ENCODE measurements at places on chromosomes 5 and 9.

DNA sequence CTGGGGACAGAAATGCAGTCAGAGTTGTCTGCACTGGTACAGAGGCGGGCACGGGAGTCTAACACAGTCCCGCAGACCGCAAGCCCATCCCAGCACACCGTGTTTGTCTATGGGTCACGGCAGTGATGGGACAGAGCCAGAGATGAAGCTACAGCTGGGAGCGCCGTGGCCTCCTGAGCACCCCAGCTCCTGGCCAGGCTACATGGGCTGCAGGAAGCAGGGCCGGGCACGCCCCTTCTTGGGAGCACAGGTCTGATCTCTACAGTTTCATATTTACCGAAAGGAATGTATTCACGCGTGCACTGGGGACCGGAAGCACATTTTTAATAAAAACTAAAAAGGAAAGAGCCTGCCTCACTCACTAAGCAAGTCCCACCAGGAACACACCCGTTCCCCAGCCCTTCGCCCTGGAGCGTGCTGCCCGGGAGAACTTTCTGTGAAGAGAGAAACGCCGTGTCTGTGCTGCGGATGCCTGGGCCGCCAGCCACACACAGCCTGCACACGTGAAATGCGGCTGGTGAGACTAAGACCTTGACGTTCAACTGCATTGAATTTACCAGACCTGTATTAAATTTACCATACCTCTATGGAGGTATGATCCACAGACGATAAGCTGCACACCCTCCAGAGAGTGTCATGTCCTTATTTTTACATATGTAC lies 81.1 kb downstream of the VAV2 start:
- no peak for DNase-seq

- no peak for DNase-seq
Measured at GRCh38 chr5:39194466-39195136, 24.8 kb downstream of the FYB1 start.

DNA sequence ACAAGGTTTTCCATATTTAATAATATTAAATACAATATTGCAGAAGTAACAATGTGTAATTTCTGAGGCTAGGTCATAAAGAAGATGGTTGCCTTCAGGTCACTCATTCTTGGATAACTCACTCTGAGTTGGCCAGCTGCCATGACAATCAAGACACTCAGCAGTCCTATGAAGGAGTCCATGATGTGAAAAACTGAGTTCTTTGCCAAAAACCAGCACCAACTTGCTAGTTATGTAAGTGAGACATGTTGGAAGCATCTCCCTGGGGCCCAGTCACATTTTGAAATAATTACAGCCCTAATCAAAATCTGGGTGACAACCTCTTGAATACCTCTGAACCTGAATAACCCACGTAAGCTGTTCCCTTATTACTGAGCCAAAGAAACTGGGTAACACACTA lies 453.2 kb downstream of the CDH18 start:
- no peak for DNase-seq

GRCh38 chr9:96383165-96383942 lies at the start of gene SLC35D2:
TSS of gene SLC35D2 (minus strand) at chr9:96383711. CDS start at chr9:96383634, 77 bp downstream.
- DNase-seq, result no peak

- no peak for DNase-seq
Measured at GRCh38 chr9:116653348-116654058, 33.6 kb upstream of the TRIM32 start.

GRCh38 chr9:75939536-75940111 lies 49.2 kb downstream of the PCSK5 start:
- no peak for DNase-seq

DNA sequence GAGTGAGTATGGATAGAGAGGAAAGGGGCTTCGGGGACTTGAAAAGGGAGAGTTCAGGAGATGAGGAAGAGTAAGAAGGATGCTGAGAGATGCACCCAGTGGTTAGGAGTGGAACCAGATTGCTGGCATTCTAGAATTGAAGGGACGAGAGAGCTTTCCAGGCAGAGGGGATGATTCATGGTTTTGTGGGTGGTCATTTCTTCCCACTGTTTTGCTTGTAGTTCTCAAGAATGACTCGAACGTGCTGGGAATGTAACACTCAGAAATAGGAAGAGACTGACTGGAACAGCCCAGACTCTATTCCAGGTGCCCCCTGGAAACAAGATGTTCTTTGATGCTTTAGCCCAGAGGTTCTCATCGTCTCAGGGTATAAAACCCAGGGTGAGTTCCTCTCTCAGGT lies 294.2 kb downstream of the ICE1 start:
- no peak for DNase-seq

DNA sequence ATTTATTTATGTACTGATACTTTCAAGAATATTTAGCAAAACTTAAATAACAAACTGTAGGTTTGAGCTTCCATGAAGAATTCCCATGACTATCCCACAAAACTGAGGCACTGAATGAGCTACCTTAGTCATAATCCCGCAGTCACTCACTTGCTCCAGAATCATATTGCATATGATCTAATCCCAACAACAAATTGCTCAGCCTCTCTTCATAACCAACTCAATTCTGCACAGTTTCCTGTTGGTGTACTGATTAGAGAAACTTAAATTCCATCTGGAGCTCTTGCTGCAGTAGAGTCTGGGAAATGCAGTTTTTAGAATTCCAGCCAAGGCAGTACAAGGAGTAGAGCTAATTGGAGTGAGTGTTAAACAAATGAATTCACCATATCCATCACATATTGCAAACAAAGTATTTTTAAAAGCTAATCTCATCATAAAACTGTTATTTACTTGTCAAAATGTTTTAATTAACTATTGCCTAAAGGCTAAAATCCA lies 35.7 kb upstream of the CDH18 start:
- no peak for DNase-seq

DNA sequence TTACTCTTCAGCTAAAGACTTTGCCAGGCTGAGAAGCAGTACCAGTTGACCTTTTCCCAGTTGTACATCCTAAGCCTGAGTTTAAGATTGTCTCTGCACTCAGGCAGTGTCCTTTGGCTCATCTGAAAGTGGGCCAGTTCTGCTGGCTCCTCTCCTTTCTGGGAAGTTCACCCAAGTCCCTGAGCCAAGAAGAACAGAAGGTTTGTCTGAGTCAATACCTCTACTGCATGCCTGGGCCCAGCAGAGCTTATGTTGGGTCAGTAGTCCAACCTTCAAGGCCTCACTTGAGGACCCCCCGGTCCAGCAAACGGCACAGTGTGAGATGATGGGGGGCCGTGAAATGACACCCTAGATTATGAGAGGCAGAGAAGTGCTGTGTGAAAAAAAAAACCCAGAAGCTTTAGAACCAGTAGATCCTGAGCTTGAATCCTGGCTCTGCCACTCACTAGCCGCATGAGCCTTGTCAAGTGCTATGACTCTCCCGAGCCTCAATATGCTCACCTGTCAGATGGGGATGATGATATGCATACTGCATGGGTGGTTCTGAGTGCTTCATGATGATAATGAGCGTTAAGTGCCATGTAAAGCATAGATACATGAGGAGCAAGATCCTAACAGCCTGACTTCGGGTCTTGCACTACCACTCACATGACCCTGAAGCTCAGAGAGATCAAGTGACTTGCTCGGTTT lies 156.0 kb downstream of the MACROH2A1 start:
- no peak for DNase-seq

DNA sequence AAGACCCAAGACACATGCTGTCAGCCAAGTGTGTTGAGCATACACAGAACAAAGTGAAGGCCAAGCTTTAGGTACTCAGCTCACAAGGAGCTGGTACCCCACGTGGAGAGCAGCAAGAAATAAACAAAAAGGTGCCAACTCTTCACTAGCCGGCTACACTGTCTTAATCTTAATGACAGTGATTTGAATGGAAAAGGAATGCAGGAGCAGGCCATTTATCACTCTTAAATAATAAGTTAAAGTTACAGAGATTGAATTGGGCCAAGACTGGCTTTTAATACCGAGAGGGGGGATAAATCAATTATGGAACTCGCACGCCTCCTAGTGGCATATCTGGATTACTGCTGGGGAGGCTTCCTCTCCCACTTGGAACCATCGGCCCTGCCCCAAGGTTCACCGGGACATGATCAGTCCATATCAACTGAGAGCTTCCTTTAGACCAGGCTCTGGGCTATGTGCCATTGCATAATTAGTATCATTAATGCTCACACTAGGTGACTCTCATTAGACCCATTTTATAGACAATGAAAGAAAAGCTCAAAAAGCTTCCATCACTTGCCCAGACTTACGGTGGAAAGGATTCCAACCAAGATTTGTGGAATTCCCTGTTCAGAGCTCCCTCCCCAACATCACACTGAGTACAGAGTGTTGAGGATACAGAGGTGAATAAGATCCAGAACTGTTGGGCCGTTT lies 94.0 kb downstream of the ACTL7B start:
- peak; percentile 9 for DNase-seq

GRCh38 chr5:57621624-57622023 lies 139.0 kb upstream of the ACTBL2 start:
- DNase-seq, result no peak

DNA sequence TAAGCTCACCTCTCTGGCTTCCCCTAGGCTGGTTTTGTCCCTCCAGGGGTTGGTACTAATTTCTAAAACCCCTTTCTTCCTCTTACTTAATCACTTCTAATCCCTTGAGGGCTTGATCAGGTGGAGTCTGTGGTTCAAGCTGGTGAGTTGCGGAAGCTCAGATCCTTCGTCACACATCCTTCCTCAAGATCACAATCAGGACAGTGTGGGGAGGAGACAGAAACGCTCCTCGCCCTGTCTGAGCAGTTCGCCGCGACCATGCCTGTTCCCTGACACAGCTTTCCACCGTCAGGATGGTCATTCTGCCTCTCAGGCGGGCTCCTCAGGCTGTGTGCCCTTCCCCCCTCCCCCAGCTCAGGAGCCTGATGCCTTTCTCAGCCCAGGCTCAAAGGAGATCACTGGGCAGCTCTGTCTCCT lies 24.3 kb downstream of the CPLX2 start:
- peak; percentile 7 for DNase-seq

DNA sequence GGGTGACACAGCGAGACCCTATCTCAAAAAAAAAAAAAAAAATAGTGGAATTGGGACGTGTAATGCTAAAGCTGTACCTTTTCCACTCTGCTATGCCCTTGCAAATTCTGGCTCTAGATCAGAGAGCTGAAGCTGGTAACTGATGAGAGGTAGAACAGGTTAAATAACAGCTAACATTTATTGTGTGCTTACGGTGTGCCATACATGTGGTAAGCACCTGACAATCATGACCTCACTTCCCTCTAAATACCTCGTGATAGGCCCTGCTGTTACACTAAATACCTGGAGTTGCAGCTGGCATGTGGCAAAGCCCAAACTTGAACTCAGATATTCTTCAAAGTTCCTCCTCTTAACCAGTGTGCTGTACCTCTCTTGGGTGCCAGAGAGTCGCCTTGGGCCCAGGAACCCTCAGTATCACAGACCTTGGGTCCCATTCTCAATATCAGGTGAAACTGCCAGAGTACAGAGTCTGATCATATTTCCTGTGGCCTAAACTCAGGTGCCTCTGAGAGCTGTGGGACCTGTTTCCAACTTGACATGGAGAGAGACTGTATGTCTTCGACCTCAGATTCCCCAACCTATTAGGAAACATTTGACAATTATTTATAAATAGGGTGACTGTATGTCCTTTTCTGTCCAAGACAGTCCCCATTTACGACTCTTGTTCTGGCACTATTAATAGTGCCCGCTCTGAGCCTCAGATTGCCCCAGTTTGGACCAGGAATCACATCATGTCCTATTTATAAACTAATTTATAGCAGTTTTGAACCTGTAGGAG lies 4.8 kb downstream of the ARL10 start:
- DNase-seq, result no peak

- no peak for DNase-seq
Measured at GRCh38 chr5:61687371-61687770, 355.3 kb downstream of the ZSWIM6 start.

GRCh38 chr5:134877159-134877558 lies 3.0 kb downstream of the TXNDC15 start:
- DNase-seq, result no peak

GRCh38 chr5:54692631-54693030 lies 175.1 kb downstream of the SNX18 start:
- DNase-seq, result no peak

DNA sequence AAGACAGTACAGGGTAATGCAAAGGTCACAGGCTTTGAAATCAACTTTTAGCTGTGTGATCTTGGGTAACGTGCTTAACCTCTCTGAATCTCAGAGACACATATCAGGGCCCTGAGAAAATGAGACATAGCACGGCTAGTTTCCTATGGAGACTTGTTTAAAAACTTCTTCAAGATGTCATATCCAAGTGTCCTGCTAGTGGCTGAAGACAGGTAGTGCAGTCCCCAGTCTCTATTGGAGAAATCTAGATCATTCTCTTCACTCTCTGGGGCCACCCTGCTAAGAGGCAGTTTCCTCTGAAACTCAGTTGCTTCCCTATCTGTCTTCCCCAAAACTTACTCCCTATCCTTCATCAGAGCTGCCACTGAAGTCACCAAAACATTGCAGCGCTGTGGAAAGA lies 30.3 kb upstream of the GRXCR2 start:
- no peak for DNase-seq

- DNase-seq, result no peak
Measured at GRCh38 chr5:66958980-66959641, 237.5 kb downstream of the CD180 start.

DNA sequence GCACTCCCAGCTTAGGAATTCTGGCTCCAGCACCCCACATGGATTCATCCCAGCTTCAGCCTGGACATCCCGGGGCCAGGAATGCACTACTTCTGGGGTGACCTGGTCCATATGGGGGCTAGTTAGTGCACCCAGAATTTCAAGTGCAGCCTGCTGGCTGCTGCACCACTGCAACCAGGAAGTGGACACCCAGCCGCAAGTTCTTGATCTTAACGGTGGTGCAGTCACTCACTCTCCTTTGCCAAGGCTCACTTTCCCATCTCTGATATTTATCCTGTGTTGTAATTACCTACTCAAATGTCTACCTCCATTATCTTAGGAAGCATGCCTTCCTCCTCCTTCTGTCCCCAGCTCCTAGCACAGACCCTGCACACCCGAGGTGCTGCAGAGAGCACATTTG lies 26.2 kb upstream of the RAB14 start:
- DNase-seq, result no peak

GRCh38 chr5:90424245-90424644 lies 14.7 kb upstream of the CETN3 start:
- no peak for DNase-seq

DNA sequence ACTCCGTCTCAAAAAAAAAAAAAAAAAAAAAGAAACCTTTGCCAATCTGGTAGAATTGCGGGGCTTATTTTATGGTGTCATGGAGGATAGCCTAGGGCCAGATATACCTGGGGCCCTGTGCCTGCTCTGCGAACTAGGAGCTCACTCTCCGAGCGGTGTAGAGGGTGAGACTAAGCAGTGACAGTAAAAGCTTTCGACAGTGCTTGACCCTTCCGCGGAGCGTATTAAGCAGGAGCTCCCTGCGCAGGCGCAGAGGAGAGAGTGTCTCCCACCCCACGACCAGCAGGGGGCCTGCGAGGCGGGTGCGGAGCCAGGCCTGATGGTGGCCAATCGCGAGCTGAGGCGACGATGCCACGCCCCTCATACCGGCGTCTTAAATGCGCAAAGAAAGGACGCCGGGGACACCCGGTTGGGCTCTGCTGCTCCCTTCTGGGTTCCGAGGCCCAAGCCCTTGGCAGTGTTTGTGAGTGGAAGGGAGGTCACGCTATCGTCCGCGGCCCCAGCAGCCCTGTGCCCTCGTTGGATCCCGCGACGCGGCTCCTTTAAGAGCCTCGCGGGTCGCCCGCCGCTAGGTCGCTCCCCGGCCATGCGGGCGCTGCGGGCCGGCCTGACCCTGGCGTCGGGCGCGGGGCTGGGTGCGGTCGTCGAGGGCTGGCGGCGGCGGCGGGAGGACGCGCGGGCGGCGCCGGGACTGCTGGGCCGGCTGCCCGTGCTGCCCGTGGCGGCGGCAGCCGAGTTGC lies at the start of gene ENDOG:
Gene ENDOG, plus strand, starts transcription at position 402 of the 740 bp plus-strand sequence. Its CDS starts 185 bp downstream, at position 587.
- peak; percentile 97 for DNase-seq

GRCh38 chr5:100762995-100763394 lies 140.1 kb downstream of the ST8SIA4 start:
- no peak for DNase-seq
